ENCODE measurements at places on chromosomes 12 and 14.

DNA sequence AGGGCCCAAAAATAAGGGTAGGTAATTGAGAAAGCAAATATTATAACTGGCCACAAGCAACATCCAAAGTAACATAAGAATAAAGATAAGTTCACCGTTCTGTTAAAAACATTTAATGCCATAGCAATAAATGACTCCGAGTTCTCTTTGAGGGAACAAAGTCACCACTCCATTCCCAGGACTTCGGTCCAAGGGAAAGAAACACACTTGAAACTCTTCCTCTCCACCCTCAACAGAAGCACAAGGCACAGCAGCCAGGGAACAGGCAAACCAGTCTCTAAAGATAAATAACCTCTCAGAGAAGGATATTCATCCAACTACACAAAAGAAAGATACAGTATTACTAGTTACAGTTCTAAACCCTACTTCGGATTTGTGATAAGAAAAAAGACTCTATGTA lies 2.5 kb downstream of the SETD3 start:
- no peak for DNase-seq

- no peak for DNase-seq
Measured at GRCh38 chr12:2776129-2776806, 18.5 kb upstream of the FKBP4 start.

DNA sequence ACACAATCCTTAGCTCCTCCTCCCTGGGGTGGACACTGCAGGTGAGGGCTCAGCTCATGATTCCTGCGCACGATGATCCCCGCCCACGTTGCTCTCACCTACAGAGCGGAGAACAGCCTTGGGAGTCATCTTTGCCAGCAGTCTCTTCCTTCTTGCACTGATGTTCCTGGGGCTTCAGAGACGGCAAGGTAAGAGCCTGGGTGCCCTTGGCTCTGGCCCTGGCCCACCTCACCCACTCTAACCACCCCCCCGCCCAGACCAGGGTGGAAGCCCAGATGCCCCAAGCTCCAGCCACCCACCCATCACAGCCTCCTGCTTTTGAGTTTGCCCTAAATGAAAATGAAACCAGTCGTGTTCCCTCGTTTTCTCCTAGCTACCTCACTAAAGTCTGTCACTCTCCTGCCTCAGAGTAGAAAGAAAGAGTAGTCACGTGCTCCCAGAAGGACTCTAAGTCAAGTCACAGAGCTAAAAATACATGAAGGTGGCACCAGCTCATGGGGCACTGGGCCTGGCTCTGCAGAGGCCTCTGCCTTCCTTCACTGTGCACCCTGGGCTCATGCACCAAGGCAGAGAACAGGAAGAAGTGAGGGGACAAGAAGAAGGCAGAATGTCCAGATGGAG lies 9.0 kb downstream of the TAPBPL start:
- DNase-seq = no peak

DNA sequence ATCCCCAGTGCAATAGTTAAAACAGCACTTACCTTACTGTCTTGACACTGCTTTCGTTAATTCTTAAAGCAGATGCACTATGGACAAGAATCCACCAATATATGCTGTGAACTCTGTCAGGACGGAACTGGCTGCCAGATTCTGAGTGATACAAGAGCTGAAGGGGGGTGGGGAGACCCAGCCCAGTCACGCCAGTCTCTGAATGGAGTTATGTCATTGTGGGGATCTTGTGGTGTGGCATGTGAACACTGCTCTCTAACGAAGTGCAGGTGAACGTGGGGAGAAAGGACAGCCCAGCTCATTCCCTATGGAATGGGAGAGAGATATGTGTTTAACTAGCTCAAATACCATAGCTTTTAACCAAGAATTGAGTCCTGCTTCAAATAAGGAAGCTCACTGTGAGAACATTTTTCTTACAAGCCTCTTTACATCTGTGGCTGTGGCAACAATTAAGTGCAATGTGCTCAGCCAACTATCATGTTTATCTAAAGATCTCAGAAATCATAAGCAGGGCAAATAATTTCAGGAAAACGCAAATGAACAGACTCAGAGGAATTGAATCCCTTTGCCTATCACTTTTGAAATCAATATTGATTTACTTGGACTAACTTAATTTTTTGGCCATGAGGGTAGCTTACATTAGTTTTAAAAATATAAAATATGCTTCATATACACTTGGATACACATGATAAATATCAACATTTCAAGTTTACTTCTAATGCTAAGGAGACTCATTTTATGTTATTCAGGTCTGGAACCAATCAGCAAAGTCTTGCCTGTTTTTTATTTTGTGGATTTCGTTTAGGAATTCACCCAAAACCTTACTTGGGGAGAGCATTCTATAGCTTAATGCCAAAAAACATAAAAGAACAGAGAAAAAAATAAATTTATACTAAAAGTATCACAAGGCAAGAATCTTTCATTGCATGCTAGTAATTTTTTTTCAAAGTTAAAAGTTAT lies at the start of gene LUM:
Gene LUM, minus strand, starts transcription at position 129 of the 960 bp plus-strand sequence. CDS start 2,515 bp downstream, outside the sequence.
- DNase-seq = peak; percentile 89

DNA sequence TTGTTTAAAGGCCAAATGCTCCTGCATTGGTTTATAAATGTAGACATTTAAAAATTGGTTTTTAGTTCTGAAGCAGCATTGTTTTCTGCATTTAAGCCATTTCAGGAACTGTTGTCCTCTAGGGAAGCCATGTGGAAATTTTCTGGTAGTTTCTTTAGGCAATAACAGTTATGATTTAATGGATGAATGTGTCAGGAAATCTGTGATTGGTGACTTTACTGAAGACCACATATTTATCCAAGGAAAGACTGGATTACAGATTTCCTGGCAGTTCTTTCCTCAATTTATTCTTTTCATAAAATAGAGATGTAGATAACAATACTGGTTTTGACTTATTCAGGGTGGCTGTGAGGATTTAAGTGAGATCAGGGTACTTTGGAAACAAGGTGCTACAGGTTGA lies 27.6 kb downstream of the TBC1D15 start:
- no peak for DNase-seq

DNA sequence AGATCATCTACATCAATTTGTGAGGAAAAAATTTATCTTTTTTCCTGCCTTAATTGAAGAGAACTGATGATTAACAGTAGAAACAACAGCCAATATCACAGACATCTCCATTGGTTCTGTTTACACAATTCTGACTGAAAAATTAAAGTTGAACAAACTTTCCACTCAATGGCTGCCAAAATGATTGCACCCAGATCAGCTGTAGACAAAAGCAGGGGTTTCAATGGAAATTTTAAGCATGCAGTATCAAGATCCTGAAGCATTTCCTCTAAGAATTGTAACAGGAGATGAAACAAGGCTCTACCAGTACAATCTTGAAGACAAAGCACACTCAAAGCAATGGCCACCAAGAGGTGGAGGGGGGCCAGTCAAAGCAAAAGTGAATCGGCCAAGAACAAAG lies 231.6 kb upstream of the KRR1 start:
- DNase-seq = no peak

- DNase-seq = peak; percentile 60
Measured at GRCh38 chr12:104866291-104866690, 91.8 kb downstream of the SLC41A2 start.

- DNase-seq = no peak
Measured at GRCh38 chr12:34291426-34291901, 269.2 kb downstream of the ALG10 start.

DNA sequence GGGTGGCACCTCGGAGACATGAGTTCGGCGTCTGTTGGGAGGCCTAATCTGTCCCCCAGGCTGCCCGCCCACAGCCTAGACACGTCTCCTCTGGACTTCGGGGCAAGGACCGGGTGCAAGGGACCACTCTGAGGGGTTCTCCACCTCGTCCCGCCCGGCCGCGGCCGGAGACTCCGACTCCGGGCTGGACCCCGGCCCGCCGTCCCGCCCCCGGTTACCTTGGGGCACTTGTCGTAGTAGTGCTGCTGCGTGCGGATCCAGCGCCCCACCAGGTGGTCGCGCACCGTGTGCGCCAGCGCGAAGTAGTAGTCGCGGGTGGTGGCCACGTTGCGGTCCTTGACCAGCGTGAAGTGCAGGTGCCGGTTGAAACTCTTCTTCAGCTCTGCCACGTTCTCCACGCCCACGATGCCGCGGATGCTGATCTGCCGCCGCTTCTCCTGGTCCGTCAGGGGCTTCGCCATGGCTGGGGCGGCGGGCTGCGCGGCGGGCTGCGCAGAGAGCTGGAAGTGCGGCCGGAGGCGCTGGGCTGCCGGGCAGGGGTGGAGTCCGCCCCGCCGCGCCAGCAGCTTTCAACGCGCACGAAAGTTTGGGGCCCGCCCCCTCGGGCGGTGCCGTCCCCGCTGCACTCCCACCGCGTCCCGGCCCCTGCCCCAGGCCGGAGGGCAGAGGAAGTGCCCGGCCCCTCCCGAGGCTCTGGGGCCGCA lies at the start of gene PYGL:
Gene PYGL, minus strand, starts transcription at position 541 of the 704 bp plus-strand sequence. Its CDS starts 80 bp downstream, at position 461.
- no peak for DNase-seq

DNA sequence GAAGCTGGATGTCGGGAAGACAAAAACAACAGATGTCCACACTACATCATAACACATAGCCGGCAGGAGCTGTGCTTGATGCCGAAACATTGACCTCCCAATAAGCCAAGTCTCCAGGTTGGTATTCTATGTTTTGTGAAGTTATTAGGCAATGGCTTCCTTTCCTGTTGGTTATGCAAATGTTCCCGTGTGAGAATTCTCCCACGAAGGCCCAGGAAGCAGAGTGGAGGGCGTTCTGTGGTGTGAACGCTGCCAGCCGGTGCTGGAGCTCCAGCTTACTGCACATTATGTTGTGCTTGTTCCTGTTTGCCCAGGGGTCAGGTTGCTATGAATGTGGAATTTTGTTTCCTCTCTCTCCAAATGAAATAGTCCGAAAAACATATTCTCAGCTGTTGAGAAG lies 156.4 kb upstream of the HMGA2 start:
- DNase-seq = no peak

DNA sequence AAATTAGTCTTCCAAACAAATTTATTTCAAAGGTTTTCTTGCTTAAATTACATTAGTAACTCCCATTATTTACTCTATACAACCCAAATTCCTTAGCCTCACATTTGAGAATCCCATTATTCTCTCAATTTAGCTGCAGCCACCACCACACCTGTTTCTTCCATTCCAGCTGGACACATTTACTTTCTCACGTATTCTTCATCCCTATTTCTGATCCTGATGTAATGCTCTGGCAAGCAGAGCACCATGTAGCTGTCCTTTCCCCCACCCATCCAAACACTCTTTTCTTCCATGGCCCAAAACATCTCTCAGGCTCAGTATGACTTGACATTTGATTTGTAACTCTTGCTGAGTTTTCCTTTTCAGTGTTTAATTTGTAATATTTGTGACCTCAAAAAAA lies 240.2 kb upstream of the CLEC14A start:
- no peak for DNase-seq

DNA sequence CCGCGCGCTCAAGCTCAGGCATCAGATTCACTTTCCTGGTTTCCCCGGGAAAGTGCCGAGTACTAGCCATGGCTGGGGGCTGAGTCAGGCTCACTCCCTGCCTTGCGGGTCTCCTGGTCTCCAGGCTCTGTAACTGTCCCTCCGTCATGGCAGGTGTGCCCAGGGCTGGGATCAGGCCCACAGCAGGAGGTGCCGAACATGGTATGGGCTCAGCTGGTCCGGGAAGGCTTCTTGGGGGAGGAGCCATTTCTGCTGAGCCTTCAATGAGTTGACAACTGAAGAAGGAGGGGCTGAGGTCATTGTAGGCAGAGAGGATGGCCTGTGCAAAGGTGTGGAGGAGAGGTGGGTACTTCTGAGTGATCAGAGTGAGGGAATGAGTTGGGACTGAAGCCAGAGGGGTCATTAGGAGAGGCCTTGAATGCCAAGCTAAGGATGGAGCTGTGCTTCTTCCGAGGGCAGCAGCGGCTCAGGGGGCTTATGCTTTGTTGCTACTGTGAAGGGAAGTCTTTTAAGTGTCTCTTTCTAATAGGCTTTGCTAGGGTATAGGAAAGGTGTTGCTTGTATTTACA lies 769 bp downstream of the EXOC3L4 start:
- no peak for DNase-seq

- peak; percentile 73 for DNase-seq
Measured at GRCh38 chr12:108649669-108650068, 16.0 kb upstream of the SELPLG start.

DNA sequence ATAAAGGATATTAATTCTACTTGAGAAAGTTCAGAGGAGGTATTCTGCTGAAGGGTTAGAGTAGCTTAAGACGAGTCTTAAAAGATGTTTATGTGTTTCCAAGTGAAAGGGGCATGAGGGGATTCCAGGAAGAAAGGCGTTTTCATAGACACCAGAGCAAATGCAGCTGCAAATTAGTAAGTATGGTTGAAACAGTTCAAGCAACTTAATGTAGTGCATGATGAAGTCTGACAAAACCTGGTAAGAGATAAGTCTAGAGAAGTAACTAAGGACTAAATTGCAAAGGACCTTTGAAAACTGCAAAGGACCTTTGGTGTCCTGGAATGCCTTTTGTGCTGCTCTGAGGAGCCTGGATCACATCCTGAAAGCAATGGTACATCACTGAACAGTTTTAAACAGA lies 11.5 kb downstream of the LUM start:
- DNase-seq = no peak

GRCh38 chr14:20093442-20093841 lies 17.1 kb upstream of the OR4K17 start:
- DNase-seq = no peak
